Activated CD4-positive, alpha-beta T cell treated with anti-CD3 and anti-CD28 coated beads for 48 hours (primary cell): ENCODE measurements at places on chromosomes 2 and 18.

GRCh38 chr18:80200171-80200931 is 47.0 kb downstream of the PARD6G start:
- DNase-seq, result no peak

DNA sequence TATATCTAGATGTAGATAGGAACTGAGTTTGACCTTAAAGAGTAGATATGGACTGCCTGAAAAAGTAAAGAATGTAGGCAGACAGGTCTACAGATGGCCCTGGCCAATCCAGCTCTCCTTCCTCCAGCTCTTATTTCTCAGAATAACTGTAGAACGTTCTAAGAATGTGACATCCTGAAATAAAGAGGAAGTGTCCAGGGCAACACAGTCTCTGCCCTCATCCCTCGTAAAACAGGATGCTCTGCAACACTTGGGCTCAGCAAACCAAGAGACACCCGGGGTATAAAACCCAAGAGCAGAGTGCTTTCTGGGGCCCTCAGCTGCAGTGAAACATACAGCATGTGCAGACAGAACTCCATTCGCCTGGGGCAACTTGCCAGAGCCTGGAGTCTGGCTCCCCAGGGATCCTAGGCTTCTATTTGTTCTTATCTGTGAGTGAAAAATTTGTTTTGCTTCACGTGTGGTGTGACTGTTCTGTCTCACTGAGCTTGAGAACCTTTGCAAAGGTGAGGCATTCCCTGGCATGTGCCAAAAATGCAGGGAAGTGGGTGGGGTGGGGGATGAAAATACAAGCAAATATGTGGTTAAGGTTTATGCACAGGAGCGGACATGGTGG is 401.0 kb downstream of the SETBP1 start:
- DNase-seq, result no peak

DNA sequence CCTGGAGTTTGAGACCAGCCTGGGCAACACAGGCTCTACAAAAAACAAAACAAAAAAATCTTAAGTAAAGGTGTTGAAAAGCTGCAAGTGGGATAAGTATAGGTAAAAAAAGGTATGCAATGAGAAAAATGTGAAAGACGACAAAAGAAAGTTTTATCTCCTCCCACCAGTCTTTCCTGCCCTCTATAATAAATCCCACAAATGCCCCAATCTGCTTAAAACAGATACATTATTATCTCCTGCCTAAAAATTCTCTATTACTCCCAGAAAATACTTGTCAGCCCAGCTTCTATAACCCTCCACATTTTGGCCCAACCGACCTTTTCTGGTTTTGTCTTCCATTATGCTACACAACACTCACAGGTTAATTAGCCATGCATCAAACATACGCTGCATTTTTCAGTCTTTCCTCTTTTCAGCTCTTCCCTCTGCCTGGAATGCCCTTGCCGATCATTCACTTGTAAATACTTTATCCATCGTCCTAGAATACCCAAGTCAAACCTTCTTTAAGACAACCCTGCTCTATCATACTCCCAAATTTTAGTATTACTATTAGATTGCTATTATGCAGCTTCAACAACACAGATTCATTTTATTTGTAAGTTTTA is 10.8 kb downstream of the ASXL2 start:
- DNase-seq, result no peak

- no peak for DNase-seq
Observed at GRCh38 chr2:217790195-217790594, 212.6 kb downstream of the TNS1 start.

DNA sequence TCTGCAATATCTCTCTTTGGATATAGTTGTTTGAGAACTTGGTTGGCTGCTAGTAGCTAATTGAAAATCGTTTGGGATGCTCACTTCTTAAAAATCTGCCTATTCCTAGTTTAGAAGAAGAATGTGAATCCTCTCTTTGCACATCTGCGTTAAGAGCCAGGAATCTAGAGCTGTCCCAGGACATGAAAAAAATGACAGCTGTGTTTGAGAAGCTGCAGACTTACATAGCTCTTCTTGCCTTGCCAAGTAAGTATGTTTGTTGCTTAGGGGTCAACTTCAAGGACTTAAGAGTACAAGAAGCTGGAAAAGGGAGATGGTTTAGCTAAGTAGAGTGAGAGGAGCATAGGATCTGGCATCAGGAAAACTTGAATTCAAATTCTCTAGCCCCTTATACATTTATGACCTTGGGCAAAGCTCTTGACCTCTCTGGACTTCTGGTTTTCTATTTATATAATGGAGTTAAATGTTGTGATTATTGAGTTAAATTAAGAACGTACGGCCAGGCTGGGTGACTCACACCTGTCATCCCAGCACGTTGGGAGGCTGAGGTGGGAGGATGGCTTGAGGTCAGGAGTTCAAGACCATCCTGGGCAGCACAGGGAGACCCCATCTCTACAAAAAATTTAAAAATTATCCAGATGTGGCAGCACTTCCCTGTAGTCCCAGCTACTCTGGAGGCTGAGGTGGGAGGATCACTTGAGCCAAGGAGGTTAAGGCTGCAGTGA is 55.2 kb upstream of the STON1 start:
- no peak for DNase-seq

DNA sequence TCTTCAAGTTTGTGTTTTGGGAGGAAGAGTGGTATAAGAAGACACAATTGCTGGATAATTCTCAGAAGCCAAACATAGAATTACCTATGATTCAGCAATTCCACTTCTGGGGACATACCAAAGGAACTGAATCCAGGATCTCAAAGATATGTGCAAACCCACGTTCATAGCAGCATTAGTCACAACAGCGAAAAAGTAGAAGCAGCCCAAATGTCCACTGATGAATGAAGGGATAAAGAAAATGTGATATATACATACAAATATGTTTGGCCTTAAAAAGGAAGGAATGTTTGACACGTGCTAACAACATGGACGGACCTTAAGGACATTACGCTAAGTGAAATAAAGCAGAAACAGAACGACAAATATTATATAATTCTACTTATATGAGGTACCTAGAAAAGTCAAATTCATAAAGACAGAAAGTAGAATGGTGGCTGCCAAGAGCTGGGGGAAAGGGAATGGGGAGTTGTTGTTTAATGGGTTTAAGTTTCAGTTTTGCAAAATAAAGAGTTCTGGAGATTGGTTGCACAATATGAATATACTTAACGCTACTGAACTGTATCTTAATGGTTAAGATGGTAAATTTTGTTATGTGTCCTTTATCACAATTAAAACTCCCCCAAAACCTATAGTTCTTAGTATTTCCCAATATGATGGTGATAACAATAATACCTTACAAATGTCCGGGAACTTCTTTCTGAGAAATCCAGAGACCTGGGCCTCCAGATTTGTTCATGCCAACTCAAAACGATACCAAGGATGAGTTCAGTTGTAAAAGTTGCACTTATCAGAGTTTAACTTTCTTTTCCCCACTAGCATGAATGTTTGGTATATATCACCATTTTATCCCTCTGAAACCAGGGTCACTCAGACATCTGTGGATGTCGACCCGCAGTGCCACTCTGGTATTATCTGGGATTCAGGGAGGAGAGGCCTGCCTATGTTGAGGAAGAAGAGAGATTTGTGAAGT is 33.7 kb upstream of the WIPF1 start:
- no peak for DNase-seq

DNA sequence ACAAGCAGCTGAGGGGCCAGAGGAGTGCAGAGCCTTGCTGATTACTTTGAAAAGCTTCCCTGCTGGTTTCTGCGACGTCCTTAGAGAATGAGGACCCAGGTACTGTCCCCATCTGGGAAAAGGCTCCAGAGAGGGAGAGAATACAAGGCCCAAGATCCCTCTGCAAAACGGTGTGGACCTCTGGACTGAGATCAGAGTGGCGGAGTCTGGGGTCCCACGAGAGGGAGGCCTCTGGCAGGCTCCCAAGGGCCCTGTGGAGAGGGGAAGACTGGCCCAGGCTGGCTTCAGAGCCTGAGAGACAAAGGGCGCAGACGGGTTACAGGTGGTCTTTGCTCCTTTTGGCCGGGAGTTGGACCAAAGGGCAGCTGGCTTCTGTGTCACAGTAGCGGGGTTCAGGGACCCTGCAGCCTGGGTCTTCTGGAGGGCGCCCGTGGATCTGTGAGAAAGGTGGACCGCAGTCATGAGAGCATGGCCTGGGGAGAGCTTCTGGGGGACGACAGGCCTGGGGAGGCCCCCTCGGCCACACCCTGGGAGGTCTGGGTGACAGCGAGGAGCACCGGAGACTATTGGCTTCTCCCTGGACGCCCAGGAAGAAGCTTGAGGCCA is 805 bp downstream of the SNORC start:
- no peak for DNase-seq

GRCh38 chr2:230748087-230748486 is 35.4 kb downstream of the CAB39 start:
- DNase-seq, result peak; percentile 27

GRCh38 chr2:180882959-180883358 is 97.4 kb upstream of the UBE2E3 start:
- no peak for DNase-seq

DNA sequence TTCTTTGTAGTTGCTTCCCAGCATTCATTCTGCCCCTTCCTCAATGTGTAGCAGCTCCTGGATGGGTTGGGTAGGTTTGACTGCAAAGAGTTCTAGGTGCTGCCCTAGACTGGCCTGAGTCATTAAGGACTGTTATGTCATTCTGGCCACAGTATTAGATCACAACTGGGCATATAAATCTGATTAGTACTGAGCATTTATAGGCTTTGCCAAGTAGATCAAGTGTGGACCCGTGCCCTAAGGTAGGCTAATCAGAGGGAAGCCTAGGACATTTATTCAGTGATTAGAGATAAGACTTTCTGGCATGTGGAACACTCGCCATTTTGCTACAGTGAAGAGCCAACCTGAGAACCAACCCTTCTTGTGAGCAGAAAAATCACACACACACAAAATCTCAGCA is 2.7 kb downstream of the KATNAL2 start:
- no peak for DNase-seq

- DNase-seq, result no peak
Observed at GRCh38 chr2:4486971-4487370, 783.6 kb downstream of the DCDC2C start.

DNA sequence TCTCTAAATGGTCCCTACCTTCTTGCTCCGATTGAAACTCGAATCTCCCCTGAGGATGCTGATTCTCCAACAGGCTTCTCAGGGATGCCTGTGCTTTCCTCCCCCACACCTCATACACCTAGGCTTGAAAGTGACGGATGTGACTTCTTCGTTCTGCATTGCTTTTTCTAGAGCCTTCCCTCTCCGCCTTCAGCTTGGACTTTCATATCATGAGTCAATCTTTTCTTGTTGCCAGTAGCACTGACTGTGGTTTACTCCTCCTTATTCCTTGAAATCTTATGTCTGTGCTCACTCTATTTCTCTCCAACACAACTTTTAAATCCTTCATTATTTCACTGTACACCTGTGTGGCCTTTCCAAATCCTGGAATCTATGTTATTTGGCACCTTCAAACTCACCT is 451.4 kb downstream of the TMX3 start:
- no peak for DNase-seq

DNA sequence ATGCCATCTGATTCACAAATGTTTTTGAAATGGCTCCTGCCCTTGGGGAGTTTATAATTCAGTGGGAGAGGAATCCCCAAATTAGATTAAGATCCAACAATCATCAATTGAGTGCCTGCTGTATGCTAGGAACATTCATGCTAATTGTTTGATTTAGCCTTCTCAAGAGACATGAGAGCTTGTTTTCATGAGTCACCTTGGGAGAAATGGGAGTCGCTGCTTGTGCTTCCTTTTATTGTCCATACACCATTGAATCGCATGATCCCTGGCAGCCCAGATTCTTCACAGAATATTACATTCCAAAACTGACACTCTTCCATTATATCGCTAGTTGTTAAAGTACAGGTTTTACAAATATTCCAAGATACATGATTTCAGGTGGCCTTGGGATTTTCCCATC is 106.0 kb upstream of the MAP3K20 start:
- no peak for DNase-seq

- DNase-seq, result no peak
Observed at GRCh38 chr2:134174711-134175110, 79.2 kb upstream of the MGAT5 start.

DNA sequence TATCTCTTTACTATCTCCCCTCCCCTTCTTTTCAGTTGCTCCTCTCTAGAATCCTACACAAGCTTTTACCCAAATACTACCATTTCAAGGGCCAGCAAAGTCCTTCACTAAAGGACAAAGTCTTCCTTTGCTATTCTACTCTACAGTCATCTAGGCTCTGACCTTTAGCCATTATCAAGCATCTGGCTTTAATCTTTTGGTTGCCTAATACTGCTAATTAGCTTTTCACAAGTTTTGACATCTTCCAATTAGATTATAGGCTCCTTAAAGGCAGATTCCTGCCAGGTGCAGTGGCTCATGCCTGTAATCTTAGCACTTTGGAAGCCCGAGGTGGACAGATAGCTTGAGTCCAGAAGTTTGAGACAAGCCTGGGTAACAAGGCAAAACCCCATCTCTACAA is 194.4 kb downstream of the SH3BP4 start:
- DNase-seq, result no peak

DNA sequence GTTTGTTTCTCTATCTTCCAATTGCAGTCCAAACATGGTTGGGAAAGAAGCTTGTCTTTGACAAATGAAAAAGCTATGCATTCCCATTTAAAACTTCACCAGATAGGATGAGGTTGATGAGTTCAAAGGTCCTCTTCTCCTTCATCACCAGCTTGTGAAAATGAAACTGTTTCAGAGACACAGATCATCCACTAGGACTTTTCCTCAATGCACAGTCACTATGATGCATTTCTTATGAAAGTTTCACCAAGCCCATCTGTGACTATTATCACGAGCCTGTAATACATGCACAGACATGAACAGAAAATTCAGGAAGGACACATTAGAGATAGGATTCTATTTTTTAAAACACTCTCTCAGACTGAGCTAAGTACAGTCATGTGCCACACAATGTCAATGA is 644.4 kb downstream of the PLCL1 start:
- DNase-seq, result no peak

DNA sequence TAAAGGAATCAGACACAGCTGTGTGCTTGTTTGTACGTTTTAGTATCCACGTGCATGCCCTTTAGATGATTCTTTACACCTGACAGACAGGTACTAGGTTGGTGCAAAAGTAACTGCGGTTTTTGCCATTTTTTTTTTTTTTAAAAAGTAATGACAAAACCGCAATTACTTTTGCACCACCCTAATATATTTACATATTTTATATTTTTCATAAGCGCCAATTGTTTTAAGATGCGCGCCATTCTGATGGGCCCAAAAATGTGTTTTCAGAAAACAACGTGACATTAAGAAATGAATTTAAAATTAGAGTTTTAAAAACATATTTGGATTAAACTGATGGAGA is 972 bp upstream of the COBLL1 start:
- no peak for DNase-seq

- DNase-seq, result no peak
Observed at GRCh38 chr2:86358957-86359356, 21.5 kb upstream of the REEP1 start.

DNA sequence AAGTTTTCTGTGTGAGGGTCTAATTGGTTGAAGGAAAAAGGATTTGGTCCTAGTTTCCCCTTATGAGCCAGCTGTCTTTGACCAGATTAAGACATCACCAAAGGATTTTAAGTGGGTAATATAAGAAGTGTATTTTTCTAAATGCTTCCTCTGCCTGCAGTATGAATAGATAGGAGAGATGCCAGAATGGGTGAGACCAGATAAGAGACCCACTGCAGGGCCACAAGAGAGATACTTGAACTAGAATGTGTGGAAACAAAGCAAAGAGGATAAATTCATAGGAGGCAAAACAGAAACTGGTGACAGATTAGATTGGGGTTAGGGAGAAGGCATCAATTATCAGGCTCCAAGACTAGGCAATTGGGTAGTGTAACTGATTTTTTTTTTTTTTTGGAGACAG is 1.1 kb upstream of the HDHD2 start:
- no peak for DNase-seq

- no peak for DNase-seq
Observed at GRCh38 chr2:96502891-96503636, 2.1 kb downstream of the NEURL3 start.

- DNase-seq, result no peak
Observed at GRCh38 chr18:3710712-3711301, 260.8 kb downstream of the TGIF1 start.
